Stimulated activated CD8-positive, alpha-beta memory T cell treated with anti-CD3 and anti-CD28 coated beads, Interleukin-15, amount 100 ng/mL, for 4 hours (primary cell): ENCODE measurements at places on chromosomes 2 and 18.
A peak's percentile ranks its signal among the peaks of the same experiment; 100 is the strongest.

GRCh38 chr2:155266583-155266982 lies 568.1 kb downstream of the KCNJ3 start:
- DNase-seq: no peak

GRCh38 chr18:75350512-75350839 lies 77.0 kb downstream of the SMIM21 start:
- DNase-seq: no peak

DNA sequence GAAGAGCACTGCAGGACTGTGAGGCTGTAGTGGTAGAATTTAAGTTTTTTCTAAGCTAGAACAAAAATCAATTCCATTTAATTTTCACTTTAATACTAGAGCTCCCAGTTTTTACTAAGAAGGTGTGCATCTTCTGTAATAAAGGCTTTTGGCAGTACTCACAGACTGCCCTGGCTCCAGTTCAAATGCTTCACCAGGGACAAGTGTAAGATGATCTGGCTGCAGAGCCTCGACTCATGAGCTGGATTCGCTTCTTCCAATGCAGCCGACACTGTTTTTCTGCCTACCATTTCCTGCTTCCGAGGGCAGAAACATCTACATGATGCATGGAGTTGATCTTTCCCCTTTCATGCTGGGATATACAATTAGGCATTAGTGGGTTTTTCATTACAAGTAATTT lies 87.0 kb downstream of the FARSB start:
- no peak for DNase-seq

GRCh38 chr2:220704810-220705209 lies 867.3 kb downstream of the EPHA4 start:
- no peak for DNase-seq

DNA sequence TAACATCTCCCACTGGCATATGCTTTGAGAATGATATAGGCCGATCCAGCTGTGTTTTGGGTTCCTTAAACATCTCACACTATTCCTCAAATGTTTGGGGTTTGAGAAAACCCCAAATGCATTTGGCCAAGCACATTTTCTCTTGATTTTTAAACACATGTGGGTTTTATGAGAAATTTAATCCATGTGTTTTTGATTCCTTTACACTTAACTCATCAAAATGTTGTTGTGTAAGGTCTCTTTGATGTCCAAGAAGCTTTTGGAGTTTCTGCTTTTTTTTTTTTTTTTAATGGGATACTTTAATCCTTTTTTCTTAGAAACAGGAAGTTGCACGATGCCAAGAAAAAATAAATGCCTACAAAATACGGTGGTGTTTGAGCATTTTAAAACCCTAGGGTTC lies 339.8 kb upstream of the TCF4 start:
- no peak for DNase-seq

GRCh38 chr18:2571200-2572170 lies at the start of the genes METTL4 and NDC80:
TSS of gene METTL4 (minus strand) at chr18:2571505. CDS start at chr18:2567216, 4,289 bp downstream.
TSS of gene NDC80 (plus strand) at chr18:2571557. CDS start at chr18:2572986, 1,429 bp downstream.
- DNase-seq: peak; percentile 71

GRCh38 chr2:57450170-57450569 lies 596.4 kb upstream of the VRK2 start:
- no peak for DNase-seq

- DNase-seq: no peak
Measured at GRCh38 chr2:96924775-96925747, 55.2 kb upstream of the SEMA4C start.

GRCh38 chr2:43124687-43125057 lies 101.7 kb downstream of the ZFP36L2 start:
- DNase-seq: no peak

GRCh38 chr18:31280502-31280901 lies 37.5 kb upstream of the DSG1 start:
- DNase-seq: no peak

GRCh38 chr18:41917181-41917580 lies 37.9 kb upstream of the PIK3C3 start:
- DNase-seq: no peak

DNA sequence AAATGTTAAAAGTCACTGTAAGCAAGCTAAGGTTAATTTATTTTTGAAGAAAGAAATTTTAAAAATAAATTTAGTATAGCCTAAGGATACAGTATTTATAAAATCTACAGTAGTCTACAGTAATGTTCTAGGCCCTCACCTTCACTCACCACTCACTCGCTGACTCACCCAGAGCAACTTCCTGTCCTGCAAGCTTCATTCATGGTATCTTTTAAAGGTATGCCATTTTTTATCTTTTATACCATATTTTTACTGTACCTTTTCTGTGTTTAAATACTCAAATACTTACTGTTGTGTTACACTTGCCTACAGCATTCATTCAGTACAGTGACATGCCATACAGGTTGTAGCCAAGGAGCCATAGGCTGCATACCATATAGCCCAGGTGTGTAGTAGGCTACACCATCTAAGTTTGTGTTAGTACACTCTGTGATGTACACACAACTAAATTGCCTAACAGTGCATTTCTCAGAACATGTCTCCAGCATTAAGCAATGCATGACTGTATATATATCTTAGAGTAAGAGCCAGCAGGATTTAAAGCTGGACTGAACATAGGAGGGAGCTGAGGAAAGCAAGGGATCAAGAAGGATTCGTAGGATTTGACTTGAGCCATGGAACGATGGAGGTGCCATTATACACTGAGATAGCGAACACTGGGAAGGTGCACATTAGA lies 83.1 kb upstream of the KLF7 start:
- DNase-seq: no peak

GRCh38 chr2:133766164-133766832 lies 198.0 kb upstream of the NCKAP5 start:
- DNase-seq: no peak

DNA sequence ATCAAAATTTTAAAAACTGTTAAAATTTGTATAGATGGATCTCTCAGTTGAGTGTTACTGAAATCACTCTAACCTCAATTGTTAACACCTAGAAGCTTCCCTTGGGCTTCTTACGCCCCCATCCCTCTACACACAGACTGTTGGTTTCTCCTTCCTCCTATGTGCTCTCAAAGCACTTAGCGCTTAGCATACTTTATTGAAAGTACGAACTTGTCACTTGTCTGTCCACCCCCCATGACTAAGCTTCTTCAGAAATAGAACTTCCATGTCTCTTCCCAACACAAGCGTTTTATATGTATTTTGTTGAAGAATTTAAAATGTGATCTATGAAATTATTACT lies 441 bp downstream of the MPHOSPH10 start:
- no peak for DNase-seq

- no peak for DNase-seq
Measured at GRCh38 chr18:7133181-7133580, 15.6 kb upstream of the LAMA1 start.

DNA sequence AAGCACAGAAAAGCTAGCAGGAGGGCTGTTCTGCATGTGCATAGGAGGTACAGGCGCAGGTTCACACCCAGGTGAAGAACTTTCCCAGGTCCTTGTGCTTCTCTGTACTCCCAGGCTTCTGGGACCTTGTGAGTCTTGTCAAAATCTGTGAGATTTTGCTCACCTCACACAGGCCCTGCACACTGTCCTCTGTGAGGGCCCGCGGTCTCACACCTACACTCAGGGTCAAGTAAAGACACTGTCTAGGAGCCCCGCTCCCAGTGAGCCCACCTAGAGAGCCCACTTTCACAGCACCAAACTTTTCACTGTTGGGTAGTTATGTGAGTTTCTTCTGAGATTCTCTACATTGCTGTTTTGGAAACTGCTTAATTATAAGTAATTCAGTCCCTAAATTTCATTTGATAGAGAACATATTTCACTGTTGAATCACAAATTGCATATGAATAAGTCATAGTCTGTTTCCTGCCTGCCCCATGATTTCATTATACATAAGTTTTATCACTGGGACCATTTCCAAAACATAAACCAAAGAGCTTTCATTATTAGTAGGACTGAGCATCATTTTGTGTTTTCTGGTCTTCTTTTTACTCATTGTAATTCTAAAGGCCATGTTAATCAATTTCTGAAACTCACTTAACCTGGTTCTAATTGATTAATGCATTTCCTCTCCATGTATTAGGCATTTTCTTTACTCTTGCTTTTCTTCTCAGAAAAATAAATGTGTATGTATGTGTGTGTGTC lies 234.2 kb upstream of the SPOPL start:
- no peak for DNase-seq

GRCh38 chr2:60597346-60597745 lies 43.9 kb upstream of the BCL11A start:
- DNase-seq: no peak

- no peak for DNase-seq
Measured at GRCh38 chr18:25075331-25075730, 276.6 kb downstream of the ZNF521 start.

DNA sequence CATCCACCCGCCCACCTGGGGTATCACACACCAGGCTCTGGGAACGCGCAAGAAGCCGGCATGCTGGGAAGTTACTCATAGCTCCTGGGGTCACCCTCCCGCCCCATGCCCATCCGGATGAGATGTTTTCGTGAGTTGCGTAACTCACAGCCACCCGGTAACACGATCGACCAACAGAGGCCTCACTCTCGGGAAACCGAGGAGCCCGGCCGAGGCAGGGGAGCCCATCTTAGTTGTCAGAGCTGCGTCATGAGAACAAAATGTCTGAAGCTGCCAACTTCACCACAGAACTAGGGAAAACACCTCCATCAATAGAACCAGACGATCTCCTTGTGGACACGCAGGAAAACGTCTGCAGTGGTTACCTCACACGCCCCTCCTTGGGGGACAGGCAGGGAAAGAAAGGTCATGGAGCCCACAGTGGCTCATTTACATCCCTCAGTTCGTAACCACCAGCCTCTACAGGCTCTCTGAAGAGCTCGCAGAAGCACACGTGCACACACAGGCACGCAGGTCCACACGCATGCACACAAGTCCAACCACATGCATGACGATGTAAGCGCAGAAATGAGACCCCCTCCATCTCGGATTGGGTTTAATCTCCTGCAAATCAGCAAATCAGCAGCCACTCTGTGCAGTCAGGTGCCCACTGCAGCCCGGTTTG lies 26.2 kb downstream of the ADI1 start:
- DNase-seq: no peak

DNA sequence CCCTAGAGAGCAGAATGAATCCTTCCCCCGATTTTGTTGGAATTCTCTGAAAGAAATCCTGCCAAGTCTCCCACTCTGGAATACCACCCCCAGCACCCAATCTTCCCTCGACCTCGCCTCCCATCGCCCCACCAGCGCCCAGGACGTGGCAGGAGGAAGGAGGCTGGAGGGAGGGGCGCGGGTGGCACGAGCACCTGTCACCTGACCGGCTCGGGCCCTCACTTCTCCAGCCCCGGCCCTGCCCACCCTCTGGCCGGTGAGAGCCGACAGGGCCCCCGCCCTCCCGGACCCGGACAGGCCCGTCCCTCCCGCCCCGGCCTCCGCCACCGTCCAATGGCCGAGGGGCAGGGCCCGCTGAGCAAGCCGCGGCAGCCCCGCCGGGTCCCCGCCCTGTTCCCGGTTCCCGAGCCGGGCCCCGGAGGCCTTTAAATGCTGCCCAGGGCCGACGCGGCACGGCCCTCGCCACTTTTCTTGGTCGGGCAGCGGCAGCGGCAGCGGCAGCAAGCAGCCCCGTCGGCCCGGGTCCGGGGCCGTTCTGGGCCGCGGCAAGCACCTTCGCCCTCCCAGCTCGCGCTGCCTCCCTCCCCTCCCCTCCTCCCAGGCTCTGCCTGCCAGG lies at the start of gene LGALSL:
LGALSL (plus strand) TSS at position 393 of the 616 bp plus-strand sequence. CDS start 384 bp downstream, outside the sequence.
- no peak for DNase-seq

DNA sequence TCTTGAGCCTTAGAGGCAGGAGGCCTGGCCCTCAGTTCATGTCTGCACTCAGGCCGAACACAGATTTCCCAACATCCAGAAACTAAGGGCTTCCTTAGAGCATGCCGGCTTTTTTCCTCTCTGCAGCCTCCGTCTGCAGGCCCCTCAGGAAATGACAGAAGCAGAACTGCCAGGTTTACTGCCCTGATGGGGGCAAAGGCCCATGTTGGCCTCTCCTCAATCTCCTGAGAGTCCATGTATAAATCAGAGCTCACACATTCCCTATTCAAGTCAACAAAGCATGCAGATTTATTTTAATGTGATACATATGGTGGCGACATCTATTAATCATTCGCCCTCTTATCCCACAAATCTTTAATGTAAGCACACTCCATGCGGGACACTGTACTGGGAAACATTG lies 475.6 kb upstream of the HS6ST1 start:
- DNase-seq: no peak

GRCh38 chr2:3319745-3320566 lies 57.7 kb downstream of the EIPR1 start:
- DNase-seq: no peak

GRCh38 chr2:34734662-34735061 lies 1135.6 kb upstream of the FAM98A start:
- no peak for DNase-seq

- no peak for DNase-seq
Measured at GRCh38 chr18:10899481-10899880, 249.9 kb downstream of the PIEZO2 start.

GRCh38 chr2:161954103-161954502 lies 119.9 kb downstream of the DPP4 start:
- no peak for DNase-seq

DNA sequence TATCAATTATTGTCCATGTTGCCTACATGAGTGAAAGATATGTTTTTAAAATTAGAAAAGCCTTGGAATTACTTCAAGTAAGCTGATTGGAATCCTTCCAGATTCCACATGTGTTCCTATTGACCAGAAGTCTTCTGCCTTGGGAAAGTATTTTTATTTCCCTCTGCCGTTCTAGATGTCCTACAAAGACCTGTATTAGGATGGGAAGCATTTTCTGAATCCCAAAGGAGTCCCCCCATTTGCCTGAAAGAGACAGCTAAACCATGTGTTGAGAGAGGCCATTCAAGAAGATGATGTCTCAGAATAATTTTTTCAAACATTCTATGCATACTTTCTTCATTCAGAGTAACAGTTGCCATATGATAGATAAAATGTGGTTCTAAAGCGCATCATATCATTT lies 19.0 kb upstream of the MYO1B start:
- no peak for DNase-seq

- peak; percentile 21 for DNase-seq
Measured at GRCh38 chr2:224038049-224038829, 847 bp downstream of the SERPINE2 start.

- no peak for DNase-seq
Measured at GRCh38 chr2:184596819-184597411, 1.4 kb upstream of the ZNF804A start.

DNA sequence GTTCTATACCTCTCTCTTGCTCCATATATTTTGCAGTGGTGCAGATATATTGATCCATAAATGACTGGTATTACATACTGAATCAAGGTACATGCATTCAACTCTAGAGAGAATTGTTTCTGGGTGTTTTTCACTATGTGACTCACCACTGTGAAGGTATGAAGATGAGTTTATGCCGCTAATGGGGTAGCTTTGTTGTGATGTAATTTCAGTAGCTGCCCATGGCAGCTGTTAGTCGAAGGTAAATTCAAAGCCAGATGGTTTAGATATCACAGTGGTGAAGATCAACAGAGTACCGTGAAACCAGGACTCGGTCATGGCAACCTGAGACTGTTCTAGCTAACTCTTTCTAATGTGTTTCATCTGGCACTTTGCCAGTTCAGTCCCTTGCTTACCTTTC lies 50.4 kb downstream of the PKP4 start:
- DNase-seq: no peak

- DNase-seq: no peak
Measured at GRCh38 chr18:6009756-6010155, 114.4 kb upstream of the TMEM200C start.

- peak; percentile 91 for DNase-seq
Measured at GRCh38 chr2:42102024-42102590, 54.3 kb downstream of the PKDCC start.
